ENCODE measurements at places on chromosomes 7 and 10.

- DNase-seq = no peak
Observed at GRCh38 chr10:52040486-52040885, 273.6 kb upstream of the DKK1 start.

GRCh38 chr7:25707768-25708620 lies 444.0 kb upstream of the NFE2L3 start:
- DNase-seq = no peak

GRCh38 chr7:114969096-114969495 lies 47.2 kb downstream of the MDFIC start:
- no peak for DNase-seq

- DNase-seq = no peak
Observed at GRCh38 chr10:352476-353235, 217.4 kb downstream of the ZMYND11 start.

DNA sequence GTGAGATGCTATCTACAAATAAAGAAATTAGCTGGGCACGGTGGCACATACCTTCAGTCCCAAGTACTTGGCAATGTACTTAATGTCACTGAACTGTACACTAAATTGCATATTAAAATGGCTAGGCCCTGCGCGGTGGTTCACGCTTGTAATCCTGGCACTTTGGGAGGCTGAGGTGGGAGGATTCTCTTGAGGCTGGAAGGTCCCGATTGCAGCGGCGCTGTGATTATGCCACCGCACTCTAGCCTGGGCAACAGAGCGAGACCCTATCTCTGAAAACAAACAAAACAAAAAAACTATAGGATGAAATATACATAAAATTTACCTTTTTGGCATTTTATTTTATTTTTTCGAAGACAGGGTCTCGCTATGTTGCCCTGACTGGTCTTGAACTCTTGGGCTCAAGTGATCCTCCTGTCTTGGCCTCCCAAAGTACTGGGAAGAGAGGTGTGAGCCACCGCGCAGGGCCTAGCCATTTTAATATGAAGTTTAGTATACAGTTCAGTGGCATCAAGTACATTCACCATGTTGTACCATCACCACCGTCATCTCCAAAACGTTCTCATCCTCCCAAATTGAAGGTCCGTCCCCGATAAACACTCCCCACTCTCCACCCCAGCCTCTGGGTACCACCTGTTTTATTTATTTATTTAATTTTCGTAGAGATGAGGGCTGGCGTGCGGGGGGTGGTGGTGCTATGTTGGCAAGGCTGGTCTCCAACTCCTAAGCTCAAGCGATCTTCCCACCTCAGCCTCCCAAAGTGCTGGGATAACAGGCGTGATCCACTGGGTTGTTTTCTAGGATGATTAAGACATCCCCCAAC lies 1.3 kb upstream of the EIF3B start:
- DNase-seq = no peak

DNA sequence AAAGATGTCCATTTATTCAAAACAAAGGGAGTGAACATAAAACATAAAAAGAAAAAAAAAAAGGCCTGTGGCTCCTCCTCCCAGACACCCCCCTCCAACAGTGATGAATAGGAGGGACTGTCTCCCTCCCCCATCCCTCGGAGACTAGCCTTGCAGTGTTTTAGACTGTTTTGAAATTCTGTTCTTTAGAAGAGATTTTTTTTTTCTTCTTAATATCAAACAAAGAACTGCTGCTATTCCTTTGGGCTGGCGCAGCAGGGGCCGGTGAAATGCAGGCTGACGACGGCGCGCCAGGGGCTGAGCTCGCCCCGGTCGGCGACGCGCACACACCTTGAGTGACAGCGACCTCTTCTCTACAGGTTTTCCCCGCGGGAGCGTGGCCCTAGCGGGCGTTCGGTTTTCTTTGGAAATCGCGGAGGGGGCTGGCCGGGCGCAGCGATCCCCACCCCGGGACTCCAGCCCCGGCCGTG lies at the start of gene LANCL2:
LANCL2 (plus strand) TSS at position 133 of the 470 bp plus-strand sequence. CDS start 689 bp downstream, outside the sequence.
- DNase-seq = peak; percentile 16

DNA sequence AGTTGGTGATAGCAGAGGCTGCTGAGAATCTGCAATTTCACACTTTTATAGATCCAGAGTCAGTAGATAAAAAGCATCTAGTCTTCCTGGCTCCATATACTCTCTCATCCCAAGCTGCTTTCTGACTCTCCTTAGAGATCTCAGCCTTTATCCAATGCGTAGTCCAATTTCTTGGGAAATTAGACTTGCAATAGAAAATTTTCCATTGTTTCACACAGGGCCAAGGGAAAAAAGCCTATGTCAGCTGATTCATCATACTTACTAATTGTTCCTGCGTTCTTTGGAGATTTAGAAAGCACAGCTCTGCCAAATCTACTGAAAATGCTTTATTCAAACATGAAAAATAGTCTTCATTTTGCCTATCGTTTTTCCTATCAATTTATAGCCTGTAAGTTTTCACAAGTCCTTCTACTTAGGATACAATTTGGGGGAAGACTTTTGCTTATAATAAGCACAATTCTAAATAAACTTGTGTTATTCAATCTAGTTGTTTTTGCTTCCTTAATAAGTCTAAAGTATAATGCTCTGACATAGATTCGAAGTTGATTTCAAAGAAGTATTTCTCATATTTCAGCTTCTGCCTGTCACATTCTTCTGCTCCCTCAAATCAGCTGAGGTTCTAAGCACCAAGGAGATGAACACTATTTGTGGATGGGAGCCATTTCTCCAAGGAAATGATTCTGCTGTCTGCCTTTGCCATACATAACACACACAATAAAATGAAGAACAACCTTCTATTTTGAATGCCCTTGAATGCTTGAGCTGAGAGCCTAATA lies 165.4 kb downstream of the ADAM12 start:
- DNase-seq = no peak

- DNase-seq = no peak
Observed at GRCh38 chr10:63166742-63167258, 33.7 kb downstream of the NRBF2 start.

GRCh38 chr7:45278763-45279398 lies 121.3 kb downstream of the RAMP3 start:
- no peak for DNase-seq

DNA sequence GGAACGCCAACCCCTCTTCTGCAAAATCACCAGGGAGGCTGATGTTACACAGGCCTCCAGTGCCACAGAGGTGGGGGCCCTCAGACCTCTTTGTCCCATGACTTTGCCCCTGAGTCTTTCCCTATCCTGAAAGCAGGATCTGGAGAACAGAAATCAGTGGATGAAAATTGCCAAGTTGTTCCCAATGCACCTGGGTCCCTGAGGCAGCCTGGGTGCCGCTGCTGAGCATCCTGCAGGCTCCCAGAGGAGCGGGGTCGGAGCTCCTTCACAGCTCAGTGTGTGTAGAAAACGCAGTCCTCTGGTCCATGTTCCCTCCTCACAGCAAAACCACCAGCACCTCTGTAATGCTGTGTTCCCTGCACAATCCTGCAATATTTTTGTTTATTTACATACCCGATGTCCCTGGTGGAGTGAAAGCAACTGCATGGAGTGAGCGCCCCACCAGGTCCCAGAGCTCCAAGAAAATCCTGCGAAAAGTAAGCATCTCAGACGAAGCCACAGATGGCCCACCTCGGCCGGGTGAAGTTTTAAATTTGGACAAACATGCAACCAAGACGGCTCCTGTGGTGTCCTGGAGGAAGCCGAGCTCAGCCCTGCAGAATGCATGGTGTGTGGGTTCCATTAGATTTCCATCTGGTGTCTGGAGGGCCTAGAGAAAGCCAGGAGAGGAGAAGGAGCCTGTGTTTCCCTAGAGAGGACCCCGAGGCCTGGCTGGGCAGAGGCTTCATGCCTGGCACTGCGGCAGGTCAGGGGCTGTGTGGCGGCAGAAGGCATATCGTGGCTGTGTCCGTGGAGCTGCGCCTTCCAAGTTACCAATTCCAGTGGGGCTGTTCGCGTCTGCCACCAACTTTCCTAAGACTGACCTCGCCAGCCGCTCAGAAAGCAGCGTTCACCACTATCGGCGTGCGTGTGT lies 235.2 kb downstream of the WDR37 start:
- DNase-seq = no peak

DNA sequence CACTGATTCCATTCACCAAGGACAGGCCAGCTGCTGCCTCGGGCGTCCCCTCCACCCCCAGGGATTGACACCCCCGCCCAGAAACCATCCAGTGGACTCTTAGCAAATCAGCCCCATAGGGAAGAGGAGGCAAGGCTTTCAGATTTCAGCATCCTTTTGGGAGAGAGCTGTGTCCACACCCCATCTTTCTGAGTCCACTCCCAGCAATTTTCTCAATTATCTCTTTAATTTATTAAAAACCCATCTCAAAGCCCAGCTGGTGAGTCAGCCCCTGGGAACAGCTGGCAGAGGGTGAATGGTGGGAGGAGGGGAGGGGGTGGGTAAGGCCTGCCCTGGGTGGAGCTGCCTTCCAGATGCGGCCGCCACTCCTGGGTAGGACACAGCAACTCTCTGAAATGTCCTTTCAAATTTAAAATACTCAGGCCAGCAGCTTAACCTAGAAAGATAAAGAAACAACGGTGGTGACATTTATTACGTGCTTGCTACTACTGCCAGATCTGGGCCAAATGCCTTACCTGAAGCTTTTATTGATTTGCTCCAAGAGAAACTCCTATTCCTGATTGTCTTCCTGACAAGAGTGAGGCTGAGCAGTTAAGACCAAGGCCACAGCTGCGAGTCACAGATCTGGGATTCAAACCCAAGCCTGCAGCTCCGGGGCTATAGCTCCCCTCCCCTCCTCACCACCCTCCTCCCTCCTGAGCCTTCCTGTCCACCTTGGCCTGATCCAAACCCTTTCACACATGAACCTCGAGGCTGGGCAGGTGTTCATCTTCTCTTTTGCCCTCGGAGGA lies 120.4 kb downstream of the RGS10 start:
- no peak for DNase-seq

- no peak for DNase-seq
Observed at GRCh38 chr10:114188001-114188400, 8.8 kb downstream of the TDRD1 start.
